Activated T-cell treated with anti-CD3 and anti-CD28 coated beads, Interleukin-2, amount 50 U/mL, for 24 hours (primary cell): ENCODE measurements at places on chromosomes 3 and 15.

DNA sequence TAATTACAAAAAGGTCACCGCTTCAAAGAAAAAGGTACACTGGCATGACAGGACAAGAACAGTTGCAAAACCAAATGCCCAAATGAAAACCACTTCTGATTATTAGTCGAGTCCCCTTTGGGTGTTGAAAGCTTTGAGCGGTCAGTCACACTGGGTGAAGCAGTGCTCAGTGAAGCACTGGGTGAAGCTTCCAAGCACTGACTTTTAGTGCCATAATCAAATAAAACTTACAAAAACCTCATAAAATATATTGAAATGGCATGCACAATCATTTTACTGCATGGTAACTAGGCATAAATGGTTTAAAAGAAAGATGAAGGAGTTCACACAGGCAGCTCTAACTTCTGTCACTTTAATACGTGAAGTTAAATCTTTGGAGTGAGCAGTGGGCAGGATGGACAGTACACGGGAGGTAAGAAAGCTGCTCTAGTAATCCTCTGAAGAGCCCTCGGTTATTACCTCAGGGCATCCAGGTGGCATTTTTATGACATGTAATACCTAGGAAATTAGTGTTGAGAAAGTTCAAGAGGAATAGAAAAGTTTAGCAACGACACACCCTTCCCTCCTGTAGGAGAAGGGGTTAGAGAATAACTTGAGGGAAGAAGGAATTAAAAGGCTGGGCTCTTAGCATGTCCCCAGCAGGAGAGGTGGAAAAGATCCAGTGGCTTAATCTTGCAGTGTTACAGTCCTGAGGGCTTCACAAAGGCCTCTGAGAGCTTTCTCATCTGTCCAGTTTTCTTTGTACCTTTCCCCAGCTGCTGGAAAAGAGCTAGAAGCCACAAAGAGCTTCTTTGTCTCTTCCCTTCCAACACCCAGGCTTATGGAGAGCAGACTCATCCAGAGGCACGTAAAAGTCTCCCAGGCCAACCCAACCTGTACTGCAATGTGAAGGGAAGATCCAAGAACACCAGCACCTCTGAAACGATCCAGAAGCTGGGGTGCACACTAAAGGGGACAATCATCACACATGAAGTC, 64.9 kb upstream of the MYO5C start:
- H3K4me3 ChIP-seq: no peak overlapping the region
- no peaks in the 10 kb centered on the region for H3K4me1 ChIP-seq

GRCh38 chr3:24829629-24830229, 335.1 kb upstream of the THRB start:
- H3K27ac ChIP-seq: no peak overlapping the region
- no peaks in the 10 kb centered on the region for H3K36me3 ChIP-seq
- no peaks in the 10 kb centered on the region for H3K4me1 ChIP-seq
- H3K4me3 ChIP-seq: no peak overlapping the region

- DNase-seq: no peak
- H3K4me1 ChIP-seq: no peaks in the 10 kb centered on the region
- H3K27ac ChIP-seq: no peak overlapping the region
- H3K27me3 ChIP-seq: no peaks in the 10 kb centered on the region
Measured at GRCh38 chr3:38567498-38567897, 71.4 kb downstream of the EXOG start.

DNA sequence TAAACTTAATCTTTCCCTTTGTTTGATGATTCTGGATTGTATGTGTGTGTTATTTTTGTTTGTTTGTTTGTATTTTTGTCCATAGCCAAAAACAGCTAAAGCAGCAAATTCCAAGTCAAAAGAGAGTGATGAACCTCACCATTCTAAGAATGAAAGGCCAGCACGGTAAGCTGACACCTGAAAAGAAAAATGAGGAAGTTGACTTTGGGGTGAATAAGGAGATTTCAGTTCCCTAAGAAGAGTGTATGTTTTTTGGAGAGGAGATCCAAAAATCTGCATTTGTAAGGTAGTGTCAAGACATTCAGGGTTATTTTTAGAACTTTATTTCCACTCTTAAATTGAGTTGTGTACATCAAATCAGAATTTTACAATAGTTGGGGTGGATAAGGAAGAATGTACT, 52.3 kb upstream of the UTS2B start:
- DNase-seq: no peak
- no peak overlapping the region for H3K4me3 ChIP-seq

- no peak overlapping the region for H3K4me3 ChIP-seq
- no peaks in the 10 kb centered on the region for H3K4me1 ChIP-seq
- no peaks in the 10 kb centered on the region for H3K27me3 ChIP-seq
- no peak for DNase-seq
- no peak overlapping the region for H3K27ac ChIP-seq
Measured at GRCh38 chr3:94036909-94037507, 8.6 kb upstream of the STX19 start.

- no peaks in the 10 kb centered on the region for H3K36me3 ChIP-seq
- no peak for DNase-seq
- no peak overlapping the region for H3K4me3 ChIP-seq
- H3K27ac ChIP-seq: no peak overlapping the region
- H3K27me3 ChIP-seq: no peaks in the 10 kb centered on the region
- H3K4me1 ChIP-seq: no peaks in the 10 kb centered on the region
Measured at GRCh38 chr3:162774613-162775100, 1278.0 kb downstream of the OTOL1 start.
